ENCODE measurements at places on chromosomes 1 and 21.

DNA sequence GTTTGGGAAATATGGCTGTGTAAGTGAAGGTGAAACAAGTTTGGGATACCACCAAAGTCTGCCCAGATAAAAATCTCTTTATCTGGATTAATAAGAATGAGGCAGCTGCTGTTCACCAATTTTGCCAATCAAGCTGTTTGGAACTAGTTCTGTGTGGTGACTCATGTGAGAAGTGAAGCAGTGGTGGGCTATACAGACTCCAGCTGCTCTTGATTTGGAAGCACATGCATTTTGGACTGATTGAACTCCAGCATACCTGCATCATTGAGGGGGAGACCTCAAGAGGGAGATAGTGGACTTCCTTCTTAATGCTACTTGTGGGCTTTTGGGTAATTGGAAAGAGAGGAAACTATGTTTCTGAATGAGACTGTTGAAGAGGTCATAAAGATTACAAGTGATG, 99.2 kb upstream of the B3GALT2 start:
- DNase-seq = no peak

DNA sequence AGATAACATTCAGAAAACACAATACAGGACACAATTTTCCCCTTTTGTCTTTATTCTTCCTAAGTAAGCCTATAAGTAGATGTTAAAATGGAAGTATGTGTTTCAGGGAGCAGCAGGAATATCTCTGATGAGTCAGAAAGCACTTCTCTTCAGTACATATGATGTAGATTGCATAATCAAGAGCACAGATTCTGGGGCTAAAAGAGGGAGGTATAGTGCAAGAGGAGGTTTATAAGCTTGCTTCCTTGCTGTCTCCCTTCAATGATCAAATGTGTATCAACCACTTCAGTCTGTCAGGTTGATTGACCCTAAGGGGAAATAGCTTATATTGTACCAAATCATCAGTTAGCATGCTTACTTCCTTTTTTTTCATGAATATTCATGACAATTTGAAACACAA, 822.8 kb downstream of the BRINP3 start:
- DNase-seq = no peak

- DNase-seq = peak; percentile 68
Measured at GRCh38 chr1:221714227-221715152, 27.4 kb downstream of the DUSP10 start.

GRCh38 chr1:13817906-13818305, 117.9 kb downstream of the PRDM2 start:
- DNase-seq = peak; percentile 20

- DNase-seq = peak; percentile 19
Measured at GRCh38 chr21:45256021-45256911, 31.4 kb downstream of the POFUT2 start.

GRCh38 chr1:182259968-182260367, 131.6 kb downstream of the GLUL start:
- no peak for DNase-seq

DNA sequence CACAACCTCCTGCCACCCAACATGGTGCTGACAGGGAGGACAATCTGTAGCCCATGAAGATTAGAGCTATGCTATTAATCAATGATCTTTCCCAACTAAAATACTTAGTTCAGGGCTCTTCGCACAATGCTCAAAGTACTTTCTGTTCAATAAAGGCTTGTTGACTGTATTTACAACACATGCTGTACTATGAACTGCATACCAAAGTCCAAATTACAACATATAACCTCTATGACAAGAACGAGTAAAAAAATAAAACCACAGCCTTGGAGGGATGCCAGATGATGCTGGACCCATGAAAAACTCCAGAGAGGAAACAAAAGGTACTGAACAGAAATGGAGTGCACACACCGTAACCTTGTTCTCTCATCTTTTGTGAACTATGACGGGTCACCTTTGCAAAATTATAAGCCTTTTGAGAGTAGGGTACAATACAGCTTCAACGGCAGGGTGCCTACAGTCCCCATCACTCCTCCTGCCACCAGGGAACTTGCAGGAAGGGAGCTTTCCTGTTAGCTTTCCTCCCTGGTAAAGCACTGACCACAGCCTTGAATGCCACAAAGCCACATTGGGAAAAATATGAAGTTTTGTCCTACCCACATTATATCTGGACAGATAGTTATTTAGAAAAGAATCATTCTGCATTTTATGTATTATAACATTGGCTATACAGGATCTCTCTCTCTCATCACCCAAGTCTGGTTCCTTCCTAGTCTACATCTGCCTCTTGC, 175.6 kb downstream of the NRIP1 start:
- no peak for DNase-seq

DNA sequence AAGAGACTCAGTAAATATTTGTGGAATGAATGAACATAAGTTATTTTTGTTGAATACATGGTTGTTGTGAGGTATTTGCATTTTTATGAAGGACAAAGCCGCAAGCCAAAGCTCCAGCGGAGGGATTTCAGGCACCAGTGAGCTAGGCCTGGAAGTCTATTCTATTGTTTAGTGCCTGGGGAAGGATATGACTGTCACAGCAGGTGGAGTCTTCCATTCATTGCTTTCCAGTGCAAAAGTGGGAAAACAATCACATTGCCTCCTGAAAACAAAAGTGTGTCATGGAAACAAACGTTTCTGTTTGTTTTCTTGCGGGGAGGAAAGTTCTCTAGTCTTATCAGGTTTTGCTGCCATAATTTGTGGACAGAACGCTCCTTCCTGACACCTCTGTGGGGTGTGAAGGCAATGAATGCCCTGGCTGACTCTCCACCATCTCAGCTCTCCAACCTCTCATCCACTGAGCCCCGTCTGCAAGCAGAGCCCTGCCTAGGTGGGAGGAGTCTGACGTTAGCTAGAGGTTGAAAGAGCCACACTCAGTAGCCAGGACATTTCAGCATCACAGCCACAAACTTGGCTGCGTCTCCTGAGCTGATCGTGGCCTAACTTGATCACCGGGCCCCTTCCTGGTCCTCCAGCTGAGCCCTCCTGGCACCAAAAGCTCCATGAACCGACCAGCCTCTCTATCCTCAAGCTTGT, 739.1 kb downstream of the MATN1 start:
- DNase-seq = no peak

DNA sequence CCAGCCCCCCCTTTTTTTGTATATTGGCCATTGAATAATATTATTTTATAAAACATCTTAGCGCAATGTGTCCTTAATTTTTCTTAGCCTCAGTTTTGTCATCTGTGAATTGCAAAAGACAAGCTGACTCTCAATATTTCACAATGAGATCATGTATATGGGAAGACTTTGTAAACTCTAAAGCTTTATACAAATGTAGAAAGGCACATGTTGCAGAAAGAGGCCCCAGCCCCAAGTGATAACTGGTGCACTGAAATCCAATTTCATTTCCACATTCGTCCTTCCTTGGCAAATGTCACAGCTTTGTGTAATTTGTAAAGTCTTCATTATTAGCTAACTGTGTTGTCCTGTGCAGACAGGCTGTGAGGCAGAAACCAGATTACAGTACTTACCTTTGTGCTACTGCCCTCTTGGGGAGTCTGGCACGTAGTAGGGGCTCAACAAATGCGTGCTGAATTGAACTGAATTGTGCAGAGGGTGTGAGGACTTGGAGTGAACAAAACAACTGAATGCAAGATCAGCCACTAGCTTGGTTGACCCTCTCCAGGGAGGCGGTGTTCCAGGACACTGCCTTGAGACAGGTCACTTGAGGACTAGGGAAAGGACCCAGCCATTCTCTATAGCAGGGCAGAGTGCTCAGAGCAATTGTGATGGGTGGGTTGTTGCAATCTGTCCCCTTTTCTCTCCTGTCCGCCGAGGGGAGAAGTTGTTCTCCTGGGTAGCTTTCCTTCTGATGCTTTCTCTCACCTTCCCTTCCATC, 74.6 kb downstream of the LMO4 start:
- no peak for DNase-seq

GRCh38 chr1:238898856-238899255, 487.5 kb upstream of the CHRM3 start:
- DNase-seq = no peak

- no peak for DNase-seq
Measured at GRCh38 chr1:7753641-7754040, 17.5 kb upstream of the VAMP3 start.

- no peak for DNase-seq
Measured at GRCh38 chr1:228001738-228002535, 4.9 kb upstream of the WNT3A start.

DNA sequence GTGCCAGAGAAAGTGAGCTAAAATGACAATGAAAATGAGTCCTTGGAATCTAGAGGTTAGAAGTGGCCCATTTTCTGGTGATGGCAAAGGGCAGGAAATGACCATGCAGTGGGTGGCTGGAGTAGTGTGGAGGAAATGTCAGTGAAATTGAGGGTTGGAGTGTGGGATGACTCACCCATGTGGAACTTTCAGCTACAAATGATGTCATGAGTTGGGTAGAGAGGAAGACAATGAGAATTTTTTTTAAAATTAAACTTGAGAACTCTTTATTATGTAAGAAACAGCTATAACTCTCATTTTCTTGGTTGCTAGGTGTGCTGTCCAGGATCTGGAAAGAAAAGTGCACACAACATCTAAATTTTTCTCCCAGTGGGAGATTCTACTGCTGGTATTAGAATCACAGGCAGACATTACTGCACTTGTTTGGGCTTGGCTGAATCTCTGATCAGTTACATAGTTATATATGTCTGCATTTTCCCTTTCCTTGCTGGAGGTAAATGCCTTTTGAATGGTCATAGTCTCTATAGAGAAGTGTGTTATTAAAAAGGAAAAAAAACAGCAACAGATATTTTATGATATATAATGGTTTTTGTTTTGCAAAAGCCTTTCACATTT, 56.8 kb upstream of the GNG12 start:
- DNase-seq = no peak

- no peak for DNase-seq
Measured at GRCh38 chr1:19165501-19165900, 44.6 kb downstream of the UBR4 start.

DNA sequence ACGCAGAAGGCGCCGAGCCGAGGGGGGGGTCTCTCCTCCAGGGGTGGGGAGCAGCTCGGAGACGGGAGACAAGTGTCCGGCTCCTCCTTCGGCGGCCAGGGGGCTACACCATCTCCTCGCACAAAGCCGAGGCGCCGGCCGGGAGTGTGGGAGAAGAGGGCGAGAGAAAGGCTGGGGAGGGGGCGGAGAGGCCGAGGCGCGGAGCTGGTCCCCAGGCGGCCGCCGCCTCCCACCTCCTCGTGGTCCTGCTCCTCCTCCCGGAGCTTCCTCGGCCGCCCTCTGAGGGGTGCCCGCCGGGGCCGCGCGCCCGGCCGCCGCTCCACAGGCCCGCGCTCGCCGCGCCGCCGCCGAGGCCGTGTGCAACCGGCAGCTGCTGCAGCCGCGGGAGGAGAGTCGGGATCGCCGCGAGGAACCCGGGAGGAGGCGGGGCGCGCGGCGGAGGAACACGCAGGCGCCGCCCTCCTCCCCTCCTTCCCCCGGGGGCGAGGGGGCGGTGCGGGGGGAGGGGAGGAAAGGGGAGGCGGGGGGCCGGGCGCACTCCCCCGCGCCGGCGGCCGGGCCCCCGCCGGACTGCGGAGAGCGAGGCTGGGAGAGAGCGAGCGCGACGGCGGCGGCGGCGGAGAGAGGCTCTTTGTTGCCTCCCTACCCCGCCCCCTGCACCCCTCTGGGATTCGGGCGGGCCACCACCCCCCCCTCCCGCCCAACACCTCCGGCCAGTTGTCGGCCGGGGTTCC, at the start of gene ENAH:
TSS of gene ENAH (minus strand) at position 395 of the 734 bp plus-strand sequence. CDS start 433 bp downstream, outside the sequence.
- peak; percentile 84 for DNase-seq

- DNase-seq = no peak
Measured at GRCh38 chr1:217687511-217687910, 56.4 kb downstream of the SPATA17 start.

DNA sequence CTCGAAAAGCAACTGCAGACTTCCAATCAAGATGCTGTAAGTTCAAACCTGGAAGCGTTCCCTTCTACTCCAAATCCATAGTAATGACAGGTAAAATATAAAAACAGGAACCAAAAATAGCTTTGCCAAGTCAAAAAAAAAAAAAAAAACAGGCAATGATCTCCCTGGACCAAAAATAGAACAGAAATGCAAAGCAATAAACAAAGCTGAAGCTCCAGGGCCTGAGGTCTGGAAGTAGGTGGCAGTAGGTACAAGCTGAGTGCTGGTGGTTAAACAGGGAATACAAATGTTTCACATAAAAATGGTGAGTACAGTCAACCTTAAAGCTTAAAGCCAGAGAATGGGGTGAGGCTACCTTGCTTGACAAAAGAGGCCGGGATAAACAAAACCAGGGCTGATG, 610.8 kb downstream of the SMYD3 start:
- no peak for DNase-seq

DNA sequence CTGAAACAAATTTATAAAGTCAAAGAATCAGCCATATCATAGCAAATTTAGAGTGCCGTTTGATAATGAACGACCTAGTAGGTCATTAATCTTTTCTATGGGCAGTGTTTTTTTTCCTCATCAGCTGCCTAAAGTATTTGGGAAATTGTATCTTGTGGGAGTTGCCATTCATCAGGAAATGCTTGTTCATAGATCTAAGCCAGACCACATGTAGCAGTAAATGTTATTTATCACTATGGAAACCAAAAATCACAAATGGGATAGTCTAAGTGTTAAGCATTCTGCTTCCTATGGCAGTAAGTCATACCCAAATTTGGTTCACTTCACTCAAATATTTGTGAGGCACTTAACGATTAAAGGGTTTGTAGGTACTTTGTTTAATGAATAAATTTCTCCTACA, 52.9 kb downstream of the LRRC8D start:
- DNase-seq = no peak

DNA sequence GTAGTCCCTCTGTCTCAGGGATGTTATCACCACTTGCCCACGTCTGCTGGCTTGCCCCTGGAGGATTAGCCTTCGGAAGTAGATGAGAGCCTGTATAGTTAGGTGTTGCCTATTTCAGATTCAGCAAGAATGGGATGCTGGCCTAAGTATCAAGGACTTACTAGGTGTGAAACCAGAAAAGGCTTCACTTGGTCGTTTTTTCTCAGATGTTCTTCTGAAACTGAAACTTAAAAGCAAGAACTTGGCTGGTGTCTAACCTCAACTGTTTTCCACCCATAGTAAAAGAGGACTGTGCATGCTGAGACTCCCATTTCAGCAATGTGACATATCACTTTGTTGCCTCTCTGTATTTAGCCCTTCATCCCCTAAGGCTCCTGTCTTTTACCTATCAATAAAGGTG, 67.0 kb upstream of the LRRC53 start:
- no peak for DNase-seq

GRCh38 chr1:217506878-217507277, 124.0 kb downstream of the GPATCH2 start:
- DNase-seq = no peak

Measured in H9 (cell line).